Keratinocyte (primary cell): ENCODE measurements at places on chromosomes 13 and 19. TPM values are rescaled to one million over a fixed set of nuclear protein-coding genes. Genes with fewer than 3 reads are reported as not detected.

The IFNL4 gene
- not detected in 3 replicates for polyA plus RNA-seq

The ZNF729 gene
- not detected in 3 replicates for polyA plus RNA-seq

The KASH5 gene
- not detected in 3 replicates for polyA plus RNA-seq

The DZIP1 gene
- polyA plus RNA-seq, result 0.88 to 1.4 TPM (median 1.3 TPM) in 3 replicates

The CLIP3 gene
- 0.38 to 0.76 TPM (median 0.63 TPM) in 3 replicates for polyA plus RNA-seq

The DAND5 gene
- polyA plus RNA-seq, result 0.09 TPM in 1 of 3 replicates, not detected in the others

The RASAL3 gene
- polyA plus RNA-seq, result 0.04 TPM in 1 of 3 replicates, not detected in the others

The LILRA2 gene
- not detected in 3 replicates for polyA plus RNA-seq

DNA sequence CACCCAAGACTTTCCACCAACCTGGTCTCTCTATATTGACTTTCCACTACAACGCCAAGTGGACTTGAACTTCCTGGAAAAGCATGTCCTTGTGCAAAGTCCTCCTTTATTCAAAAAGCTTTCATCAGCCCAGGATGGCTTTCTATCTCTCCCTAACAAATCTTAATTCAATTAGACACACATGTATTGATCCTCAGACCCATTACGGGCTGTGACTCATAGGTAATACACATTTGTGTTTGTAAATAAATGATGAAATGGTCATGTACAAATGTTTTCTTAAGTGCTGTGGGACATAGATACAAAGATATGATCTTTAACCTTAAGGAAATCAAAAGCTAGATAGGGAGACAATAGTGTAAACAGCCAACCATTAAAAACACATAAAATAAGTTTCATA is 1189.7 kb downstream of the EFNB2 start:
- no peak for DNase-seq

GRCh38 chr19:40752257-40752781 is 1.3 kb downstream of the SNRPA start:
- no peak for DNase-seq

- no peak for DNase-seq
Observed at GRCh38 chr13:92255526-92255925, 857.1 kb downstream of the GPC5 start.

- no peak for DNase-seq
Observed at GRCh38 chr19:16589917-16590316, 17.7 kb upstream of the SLC35E1 start.

- no peak for DNase-seq
Observed at GRCh38 chr19:17610384-17610783, 54.9 kb downstream of the COLGALT1 start.

DNA sequence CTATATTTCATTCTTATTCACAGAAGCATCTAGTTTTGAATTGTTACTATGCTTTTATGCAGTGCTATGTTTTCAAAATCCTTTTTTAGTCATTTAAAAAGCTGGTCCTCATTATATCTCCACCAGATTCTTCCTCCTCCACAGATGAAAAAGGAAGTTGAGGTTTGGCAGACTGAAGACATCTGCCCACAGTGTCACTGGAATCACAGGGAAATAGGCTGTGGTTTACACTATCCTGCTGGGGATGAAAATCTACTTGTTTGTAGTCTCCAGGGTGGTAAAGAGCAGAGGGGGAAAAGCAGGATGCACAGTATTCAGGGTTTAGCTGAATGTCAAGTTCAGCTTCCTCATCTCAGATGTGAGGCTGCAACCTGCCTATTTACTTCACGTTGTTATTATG is 351.2 kb downstream of the DNAJC15 start:
- no peak for DNase-seq

- DNase-seq, result no peak
Observed at GRCh38 chr13:84927442-84928169, 871.6 kb downstream of the SLITRK6 start.

- DNase-seq, result no peak
Observed at GRCh38 chr13:50722440-50723125, 120.9 kb downstream of the DLEU7 start.

DNA sequence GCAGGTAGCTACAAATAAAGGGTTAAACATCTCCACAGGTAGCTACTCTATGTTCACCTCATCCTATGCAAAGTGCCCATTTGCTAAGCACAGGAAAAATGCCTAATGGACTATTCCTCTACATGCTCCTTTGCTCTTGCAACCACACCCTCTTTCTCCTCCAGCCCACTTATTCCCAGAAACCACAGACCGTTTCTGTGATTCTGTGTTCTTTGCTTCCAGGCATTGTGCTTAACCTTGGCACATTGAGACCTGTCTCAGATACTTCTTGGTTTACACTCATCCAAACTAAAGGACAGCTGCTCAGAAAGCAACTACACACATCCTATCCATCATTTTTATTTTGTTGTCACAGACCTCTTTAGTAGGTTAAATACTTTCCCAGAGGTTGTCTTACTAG is 785.0 kb upstream of the MIR17HG start:
- DNase-seq, result no peak

- no peak for DNase-seq
Observed at GRCh38 chr19:15126131-15126910, 19.1 kb downstream of the SYDE1 start.

DNA sequence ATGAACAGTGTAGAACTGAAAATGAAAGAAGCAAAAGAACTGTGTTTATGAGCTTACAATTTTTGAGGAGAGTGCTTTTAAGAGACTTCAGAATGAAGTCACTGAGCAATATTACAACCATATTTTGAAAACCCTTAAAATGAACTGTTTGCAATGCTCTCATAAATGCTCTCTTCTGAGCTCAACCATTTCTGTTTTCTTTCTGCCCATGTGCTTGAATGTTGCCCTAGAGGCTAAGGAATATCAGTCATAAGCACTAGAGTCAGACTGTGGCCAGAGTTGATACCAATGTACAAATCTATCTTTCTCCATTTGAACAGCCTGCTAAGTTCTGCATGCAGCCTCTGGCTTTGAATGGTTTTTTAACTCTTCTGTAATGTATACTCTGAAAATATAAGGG is 1092.8 kb downstream of the PCDH9 start:
- DNase-seq, result no peak

GRCh38 chr13:21106089-21106488 is 44.7 kb upstream of the LATS2 start:
- DNase-seq, result no peak

DNA sequence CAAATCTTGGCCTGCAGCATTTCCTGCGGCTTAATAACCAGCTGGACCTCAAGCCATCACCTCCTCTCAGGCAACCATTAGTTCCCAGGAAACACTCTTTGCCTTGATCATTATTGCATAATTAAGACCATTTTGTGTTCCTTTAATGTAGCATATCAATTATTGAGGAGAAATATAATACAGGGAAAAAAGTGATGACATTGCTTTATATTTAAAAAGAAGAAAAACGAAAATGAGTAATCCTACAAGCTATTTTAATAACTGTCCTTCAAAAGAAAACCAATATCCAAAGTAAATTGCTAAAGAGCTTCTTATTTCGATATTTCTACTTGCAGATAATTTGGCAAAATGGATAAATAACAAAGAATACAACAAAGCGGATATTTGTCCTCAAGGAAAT is 1084.7 kb downstream of the EFNB2 start:
- no peak for DNase-seq

- DNase-seq, result no peak
Observed at GRCh38 chr13:30738526-30739236, 3.3 kb downstream of the ALOX5AP start.

DNA sequence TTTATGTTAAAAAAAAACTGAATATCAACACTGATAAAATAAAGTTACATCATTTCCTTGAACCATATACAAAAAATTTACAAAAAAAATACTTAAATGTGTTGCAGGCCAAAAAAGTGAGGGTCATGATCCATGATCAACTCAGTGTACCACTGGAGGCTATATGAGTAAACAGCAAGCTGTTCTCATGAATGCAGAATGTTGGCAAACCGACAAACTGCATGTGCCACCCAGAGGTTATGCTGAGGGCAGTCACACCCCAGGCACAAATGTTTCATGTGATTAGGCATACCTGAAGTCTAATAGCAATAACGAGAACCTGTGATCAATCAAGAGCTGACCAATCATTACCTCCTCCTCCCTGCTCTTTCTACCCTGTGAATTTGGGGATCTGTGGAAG is 91.9 kb downstream of the ZNF431 start:
- DNase-seq, result no peak

DNA sequence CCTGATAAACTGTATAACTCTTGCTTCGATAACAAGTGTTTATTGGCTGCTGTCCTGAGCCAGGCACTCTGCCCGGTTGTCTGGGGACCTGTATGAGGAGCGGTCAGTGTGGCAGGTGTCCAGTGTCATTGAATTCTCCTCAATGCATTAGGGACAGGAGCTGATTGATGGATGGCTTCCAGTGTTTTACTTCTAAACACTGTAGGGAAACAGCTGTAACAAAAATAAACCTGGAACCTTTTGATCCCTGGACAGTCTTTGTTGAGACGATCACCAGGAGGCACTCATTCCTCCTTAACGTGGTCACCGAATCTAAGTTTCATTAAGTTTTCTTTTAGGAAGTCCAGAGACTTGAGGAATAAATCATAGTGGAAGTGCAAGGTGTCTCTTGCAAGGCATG is 17.9 kb downstream of the UBAC2 start:
- no peak for DNase-seq

GRCh38 chr13:97441368-97441767 is 7.4 kb downstream of the RAP2A start:
- DNase-seq, result no peak

- DNase-seq, result no peak
Observed at GRCh38 chr19:41876847-41877832, at the start of gene CD79A. Gene CD79A (plus strand): TSS chr19:41877279. CDS start chr19:41877305, 26 bp downstream.

DNA sequence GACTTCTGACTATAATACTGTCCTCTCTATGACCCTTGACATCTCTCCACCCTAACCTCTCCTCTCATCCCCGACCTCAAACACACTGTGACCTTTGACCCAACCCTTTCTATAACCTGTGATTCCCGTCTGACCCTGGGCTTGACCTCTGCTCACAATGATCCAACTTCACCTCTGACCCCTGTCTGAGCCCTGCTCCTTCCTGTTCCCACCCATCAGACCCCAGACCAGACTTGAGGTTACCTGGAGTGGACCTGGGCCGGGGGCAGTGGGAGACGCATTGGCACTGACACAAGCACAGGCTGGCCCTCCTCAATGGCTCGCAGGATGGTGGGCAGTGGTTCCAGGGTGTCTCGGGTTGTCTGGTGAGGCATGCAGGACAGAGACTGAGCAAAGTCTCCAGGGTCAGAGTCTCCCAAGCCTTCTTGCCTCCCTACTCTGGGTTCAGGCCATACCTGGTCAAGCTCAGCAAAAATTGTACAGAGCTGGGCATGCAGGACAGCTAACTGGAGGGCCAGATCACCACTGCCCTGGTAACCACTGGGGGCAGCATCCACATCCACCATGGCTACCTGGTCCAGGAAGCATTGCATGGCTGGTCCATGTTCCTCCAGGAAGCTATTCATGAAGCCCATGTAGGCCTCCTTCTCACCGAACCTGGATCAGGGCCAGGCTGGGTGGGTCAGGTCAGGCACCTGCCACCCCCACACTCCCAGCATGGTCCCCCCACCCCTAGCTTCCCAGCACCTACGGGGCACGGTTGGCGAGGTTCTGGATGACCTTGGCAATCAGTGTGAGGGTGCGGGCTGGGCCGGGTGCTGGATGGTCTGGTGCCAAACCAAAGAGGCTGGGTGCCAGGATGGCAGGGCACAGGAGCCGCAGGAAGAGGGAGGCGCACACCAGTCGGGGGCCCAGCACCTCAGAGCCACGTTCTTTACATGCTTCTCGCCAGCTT is 4.4 kb upstream of the WIZ start:
- no peak for DNase-seq

DNA sequence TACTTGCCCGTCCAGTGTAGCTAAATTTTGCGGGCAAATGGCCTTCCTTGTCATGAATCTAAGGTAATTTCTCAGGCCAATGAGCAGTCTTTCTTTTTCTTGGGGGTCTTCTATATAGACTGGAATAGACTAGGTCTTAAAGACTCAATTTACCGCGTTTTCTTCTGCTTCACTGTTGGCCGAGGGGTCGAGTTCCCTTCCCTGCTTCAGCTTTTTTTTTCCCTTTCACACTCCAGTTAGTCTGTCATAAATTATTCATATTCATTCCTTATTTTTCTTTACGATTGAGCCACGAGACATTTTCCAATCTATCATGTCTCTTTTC is 276 bp downstream of the ALG11 start:
- no peak for DNase-seq

DNA sequence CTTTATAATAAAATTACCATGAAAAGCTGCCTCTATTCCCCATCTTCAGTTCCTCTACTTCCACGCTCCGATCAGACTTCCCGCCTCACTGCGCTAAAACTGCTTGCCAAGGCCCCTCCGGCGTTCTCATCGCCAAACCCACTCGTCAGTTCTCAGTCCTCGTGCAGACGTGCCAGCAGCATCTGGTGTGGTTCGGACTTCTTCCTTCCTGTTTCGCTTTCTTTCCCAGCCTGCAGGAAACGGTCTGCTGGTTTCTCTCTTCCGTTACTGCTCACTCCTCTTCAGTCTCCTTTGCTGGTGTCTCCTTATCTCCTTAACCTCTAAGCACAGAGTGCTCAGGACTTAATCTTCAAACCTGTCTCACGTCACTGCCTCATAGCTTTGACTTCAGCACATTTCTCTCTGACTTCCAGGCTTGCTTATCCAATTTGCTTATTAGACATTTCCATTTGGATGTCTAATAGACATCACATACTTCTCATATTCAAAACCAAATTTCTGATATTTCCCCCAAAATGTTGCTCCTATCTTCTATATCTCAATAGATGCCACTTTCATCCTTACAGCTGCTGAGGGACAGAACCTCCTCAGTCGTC is 40.3 kb downstream of the RCBTB2 start:
- DNase-seq, result no peak

DNA sequence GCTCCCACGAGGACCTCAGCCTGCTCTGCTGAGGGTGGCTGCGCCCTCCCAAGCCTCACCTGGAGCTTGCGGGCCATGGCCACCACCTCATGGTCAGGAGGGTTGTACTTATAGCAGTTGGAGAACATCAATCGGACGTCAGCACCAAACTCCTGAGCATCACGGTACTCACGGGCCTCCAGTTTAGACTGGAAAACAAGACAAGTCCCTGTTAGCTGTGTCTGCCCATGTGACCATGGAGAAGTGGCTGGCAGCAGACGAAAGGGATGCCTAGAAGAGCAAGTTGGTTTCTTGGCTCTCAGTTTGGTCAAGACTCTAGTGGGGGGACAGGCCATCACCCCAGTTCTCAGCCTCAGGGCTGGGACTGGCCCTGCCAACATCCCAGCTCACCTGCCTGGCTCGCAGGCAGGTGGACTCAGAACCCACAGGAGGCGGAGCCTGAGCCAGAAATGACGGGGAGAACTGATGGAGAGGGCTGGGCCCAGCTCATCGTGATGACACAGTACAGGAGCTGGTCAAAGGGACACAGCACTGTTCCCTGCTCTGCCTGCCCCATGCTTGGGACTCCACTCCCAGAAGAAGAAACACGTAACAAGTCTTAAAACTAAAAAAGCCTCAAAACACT is 31.2 kb upstream of the EPHX3 start:
- DNase-seq, result no peak

GRCh38 chr13:67063036-67063435 is 167.1 kb downstream of the PCDH9 start:
- DNase-seq, result no peak

DNA sequence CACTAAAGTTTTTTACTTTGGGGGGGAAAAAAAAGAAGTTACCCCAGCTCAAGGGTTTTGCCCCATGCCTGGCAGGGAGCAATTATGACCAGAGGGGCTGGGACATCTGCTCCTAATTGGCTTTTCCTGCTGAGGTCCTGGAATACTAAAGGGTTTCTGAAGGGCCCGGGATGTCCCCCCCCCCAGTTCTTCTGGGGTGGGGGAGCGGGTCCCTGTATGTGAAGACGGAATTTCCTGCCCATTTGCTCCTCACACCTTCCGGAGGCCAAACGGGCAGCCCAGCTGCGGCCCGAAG is 1.1 kb upstream of the DLL3 start:
- no peak for DNase-seq

GRCh38 chr13:53180684-53181083 is 152.1 kb downstream of the OLFM4 start:
- DNase-seq, result no peak

- no peak for DNase-seq
Observed at GRCh38 chr13:83386609-83387008, 495.7 kb downstream of the SLITRK1 start.
